Kidney (tissue), 22 donors: ENCODE measurements at places on chromosomes 1 and 21.

DNA sequence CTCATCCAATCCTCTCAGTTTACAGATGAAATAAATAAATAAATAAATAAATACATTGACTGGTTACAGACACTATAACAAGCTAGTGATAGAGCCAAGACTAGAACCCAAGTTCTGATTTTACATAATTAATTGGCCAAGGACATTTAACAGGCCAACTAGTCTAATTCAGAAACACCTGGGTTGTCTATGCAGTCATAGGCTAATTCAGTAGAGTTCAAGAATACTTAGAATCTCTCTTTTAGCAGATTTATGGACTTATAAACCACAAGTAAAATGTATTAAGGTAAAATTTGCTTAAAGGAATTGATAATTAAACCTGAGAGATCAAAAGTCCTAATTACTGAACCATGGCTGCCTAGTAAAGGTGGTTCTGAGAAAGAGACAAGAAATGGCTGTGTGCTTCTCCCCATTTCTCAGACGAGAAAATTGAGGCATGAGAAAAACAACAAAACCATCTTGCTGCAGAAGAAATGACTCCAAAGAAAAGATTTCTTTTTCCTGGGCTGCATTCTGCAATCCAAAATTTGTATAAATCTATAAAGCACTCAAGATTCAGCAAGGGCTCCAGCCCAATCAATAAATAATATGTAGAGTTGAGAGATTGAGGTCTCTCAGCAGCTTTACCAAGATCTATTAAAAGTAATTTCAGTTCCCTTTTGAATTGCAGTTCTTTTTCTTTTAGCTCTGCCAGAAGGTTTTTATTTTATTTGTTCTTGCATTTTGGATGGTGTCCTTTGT, 98.3 kb downstream of the DUSP10 start:
- no peak for DNase-seq

DNA sequence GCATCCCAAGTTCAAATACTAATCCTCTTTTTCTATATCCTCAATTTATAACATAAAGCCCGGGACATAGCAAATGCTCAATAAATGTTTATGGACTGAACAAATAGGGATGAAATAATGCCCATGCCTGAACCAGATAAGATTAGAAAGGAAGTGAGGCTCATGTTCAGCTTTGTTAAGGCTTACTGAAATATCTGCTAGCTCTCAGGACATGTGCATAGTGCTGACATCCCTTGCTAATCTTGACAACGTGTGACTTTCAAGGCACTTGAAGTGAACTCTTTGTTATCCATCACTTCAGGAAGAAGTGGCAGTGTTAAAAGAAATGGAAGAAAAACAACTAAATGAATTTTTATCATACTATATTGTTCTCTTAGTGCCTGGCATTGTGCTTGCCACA, 260.3 kb upstream of the SGIP1 start:
- DNase-seq = no peak

- no peak for DNase-seq
These were observed 108.2 kb downstream of the CLEC20A start for GRCh38 chr1:178388418-178389145.

GRCh38 chr1:207848234-207848633, 62.7 kb downstream of the CD34 start:
- no peak for DNase-seq

DNA sequence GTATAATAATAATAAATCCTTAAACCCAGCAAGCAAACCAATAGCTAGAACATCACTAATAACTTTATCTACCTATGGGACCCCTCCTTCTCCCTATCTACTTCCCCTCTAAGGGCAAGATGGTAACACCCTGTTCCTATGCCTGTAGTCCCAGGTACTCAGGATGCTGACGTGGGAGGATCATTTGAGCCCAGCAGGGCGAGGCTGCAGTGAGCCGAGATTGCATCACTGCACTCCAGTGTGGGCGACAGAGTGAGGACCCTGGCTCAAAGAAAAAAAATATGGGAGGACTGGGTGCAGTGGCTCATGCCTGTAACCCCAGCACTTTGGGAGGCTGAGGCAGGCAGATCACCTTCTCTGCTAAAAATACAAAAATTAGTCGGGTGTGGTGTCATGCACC, 143.1 kb upstream of the SLC45A1 start:
- DNase-seq = no peak

DNA sequence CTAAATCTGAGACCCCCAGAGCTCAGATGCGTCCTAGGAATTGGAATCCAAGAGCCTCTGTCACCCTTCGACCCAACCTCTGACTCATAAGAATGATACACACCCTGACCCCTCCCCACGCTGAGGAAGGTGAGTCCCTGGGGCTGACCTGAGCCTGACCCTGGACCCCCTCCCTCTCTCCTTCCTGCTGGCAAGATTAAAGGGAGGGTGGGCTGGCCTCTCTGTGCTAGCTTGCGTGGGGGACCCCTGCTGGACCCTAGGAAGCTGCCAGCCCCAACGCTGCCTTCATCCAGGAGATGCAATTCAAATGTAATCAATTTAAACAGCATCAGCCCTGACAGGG, 627 bp downstream of the PLEKHA6 start:
- no peak for DNase-seq

DNA sequence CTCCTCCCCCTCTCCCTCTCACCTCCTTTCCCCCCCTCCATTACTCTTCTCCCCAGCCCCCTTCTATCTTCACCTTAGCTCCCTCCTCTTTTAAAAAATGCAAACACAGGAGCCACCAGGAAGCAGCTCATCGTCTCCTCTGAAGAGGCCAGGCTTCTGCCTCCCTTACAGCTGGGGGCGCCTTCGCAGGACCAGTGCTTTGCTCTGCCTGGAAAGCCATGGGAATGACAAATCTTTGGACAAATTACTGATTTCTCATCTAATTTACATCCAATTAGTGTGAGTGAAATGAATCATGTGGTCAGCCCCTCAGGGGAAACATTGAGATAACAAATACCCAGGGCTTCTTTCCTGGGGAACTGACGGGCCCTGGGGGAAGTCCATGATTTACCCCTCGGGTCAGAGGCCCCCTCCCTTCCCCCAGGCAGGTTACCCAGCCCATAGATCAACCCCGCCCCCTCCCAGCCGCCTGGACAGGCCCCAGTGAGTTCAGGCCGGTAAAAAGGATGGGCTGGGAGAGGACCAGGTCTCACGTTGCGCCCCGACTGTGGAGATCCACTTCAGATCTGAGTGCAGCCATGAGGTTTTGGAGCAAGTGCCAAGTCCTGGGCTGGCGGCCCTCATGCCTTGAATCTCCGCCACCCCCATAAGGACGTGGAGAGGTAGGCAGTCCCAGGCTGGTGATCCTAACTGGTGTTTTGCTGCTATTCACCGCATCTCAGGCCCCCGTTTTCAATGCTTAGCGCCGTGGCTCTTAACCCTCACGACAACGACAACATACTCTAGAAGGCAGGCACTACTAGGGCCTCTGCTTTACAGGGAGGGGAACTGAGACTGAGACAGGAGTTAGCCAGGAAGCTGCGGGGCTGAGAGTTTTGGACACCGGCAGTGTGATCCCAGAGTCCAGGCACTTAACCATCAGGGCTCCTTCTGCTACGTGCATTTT, 300.8 kb downstream of the RRAGC start:
- DNase-seq = peak; percentile 43

DNA sequence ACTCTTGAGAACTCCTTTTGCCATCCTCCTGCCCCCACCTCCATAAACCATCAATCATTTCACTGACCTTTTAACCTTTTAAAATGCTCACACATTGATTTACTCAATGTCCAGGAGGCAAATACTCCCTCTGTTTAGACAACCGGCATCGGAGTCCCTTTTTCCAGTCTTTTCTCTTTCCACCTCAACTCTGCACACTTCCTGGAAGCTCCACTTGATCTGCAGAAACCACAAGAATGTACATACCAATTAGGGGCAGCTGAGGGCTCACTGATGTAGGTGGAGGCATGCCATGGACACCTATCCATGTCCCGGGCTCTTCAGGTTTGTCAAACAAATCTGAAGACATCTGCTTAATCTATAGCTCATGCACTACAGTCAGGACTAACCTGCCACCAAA, 5.3 kb upstream of the AMIGO1 start:
- no peak for DNase-seq

DNA sequence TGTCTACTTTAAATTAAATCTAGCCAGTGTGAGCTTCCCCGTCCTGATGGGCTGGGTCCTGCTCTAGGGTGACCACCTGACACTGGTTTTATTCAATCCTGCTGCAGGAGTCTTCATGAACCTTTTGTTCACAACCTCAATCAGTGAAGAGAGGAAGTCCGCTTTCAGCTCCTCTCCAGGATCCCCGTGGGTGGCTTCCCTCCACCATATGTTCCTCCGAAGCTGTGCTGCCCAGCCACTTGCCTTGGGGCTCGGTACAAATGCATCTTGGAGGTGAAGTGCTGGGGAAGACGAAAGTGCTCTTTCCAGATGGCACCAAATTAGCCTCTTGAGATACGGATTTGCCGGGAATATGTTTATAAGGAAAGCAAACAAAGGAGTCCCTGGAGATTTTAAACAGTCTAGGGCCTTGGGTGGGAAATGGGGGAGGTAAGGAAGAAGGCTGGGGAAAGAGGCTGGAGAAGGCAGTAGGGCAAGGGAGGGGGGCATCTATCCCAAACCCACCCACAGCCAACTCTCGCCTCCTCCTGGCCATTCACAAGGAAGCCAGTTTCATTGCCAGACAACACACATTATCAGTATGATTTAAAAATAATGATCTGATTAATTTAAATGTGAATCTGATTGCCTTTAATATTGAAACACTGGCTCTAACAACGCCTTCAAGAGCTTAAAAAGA, 430.8 kb downstream of the DISC1 start:
- no peak for DNase-seq

DNA sequence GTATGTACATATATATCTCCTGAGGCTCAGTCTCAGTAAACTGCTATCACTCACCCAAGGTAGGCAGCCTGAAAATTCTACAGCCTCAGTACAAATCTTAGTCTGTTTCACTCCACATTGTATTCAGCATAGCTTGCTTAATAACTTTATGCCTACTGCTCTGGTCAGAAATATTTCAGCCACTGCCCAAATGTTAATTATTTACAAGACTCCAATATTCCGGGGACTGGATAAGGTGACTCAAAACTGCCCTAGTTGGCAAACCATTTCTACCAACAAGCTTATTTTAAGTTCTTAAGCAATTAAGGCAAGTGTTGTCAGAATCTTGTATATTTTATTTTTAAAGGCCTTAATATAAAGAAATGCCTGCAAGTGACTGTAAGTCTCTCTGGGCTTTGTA, 114.8 kb downstream of the LRRIQ3 start:
- no peak for DNase-seq

DNA sequence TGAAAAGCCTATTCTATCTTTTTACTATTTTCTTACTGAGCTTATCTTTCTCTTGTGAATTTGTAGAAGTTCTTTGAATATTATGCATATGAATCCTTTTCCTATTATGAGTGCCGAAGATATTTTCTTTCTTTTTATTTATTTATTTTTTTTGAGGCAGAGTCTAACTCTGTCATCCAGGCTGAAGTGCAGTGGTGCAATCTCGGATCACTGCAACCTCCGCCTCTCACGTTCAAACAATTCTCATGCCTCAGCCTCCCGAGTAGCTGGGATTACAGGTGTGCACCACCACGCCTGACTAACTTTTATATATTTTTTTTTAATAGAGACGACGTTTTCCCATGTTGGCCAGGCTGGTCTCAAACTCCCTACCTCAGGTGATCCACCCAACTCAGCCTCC, 109.8 kb downstream of the RHOU start:
- DNase-seq = no peak

DNA sequence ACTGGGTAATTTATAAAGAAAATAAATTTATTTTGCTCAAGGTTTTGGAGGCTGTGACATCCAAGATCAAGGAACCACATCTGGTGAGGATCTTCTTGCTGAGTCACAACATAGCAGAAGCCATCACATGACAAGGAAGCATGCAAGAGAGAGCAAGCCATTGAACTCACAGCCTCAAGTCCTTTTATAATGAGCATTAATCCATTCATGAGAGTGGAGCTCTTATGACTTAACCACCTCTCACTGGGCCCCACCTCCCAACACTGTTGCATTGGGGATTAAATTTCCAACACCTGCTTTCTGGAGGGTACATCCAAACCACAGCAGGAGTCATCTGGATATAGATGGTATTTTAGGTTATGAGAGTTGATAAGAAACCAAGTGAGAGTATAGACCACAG, 20.6 kb upstream of the EGLN1 start:
- no peak for DNase-seq

GRCh38 chr1:101240041-101240430, 3.2 kb downstream of the S1PR1 start:
- DNase-seq = no peak

DNA sequence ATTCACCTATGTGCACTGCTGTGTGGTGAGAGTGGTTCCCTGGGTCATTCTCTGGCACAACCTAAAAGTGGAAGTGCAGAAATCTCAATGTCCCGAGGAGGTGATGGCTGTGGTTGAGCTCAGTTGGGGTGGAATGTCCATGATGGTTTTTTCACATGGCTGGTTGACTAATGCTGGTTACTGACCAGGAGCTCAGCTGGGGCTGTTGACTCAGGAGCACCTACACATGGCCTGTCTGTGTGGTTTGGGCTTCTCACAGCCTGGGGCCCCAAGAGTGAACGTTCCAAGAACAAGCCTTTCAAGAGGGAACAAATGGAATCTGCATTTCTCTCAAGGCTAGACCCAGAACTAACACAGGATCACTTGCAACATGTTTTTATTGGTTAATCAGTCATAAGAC, 6.4 kb upstream of the KANK4 start:
- no peak for DNase-seq

DNA sequence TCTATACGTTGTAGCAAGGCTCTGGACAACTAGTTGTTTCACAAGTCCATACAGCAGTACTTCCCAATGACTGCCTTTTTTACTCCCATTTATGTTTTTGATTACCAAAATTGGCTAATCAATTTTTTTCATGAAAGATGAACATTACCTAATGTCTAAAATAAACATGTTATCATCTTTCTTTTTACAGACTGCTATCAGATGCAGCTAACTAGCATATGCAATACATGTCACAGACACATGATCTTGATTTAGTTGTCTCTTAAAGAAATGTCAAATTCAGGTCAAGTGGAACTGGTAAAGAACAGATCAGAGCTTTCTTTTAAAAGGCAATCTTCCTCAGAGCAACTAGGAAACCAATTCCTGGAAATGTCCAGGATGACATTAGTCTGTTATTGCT, 630 bp upstream of the DBT start:
- no peak for DNase-seq

- no peak for DNase-seq
These were observed 62.8 kb downstream of the DMRTB1 start for GRCh38 chr1:53521924-53522552.

DNA sequence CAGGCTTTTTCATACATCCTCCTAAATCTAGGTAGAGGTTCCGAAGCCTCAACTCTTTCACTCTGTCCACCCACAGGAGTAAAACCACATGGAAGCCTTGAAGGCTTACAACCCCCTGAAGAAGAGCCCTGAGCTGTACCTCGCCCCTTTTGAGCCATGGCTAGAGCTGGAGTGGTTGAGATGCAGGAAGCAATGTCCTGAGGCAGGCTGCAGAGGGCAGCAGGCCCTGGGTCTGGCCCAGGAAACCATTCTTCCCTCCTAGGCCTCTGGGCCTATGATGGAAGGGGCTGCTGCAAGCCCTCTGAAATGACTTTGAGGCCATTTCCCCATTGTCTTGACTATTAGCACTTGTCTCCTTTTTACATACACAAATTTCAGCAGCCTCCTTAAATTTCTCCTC, 1503.0 kb downstream of the KCNT2 start:
- DNase-seq = no peak
